Fibroblast of villous mesenchyme (primary cell): ENCODE measurements at places on chromosomes 16 and 17. TPM values are rescaled to one million over a fixed set of nuclear protein-coding genes. Genes with fewer than 3 reads are reported as not detected.

DNA sequence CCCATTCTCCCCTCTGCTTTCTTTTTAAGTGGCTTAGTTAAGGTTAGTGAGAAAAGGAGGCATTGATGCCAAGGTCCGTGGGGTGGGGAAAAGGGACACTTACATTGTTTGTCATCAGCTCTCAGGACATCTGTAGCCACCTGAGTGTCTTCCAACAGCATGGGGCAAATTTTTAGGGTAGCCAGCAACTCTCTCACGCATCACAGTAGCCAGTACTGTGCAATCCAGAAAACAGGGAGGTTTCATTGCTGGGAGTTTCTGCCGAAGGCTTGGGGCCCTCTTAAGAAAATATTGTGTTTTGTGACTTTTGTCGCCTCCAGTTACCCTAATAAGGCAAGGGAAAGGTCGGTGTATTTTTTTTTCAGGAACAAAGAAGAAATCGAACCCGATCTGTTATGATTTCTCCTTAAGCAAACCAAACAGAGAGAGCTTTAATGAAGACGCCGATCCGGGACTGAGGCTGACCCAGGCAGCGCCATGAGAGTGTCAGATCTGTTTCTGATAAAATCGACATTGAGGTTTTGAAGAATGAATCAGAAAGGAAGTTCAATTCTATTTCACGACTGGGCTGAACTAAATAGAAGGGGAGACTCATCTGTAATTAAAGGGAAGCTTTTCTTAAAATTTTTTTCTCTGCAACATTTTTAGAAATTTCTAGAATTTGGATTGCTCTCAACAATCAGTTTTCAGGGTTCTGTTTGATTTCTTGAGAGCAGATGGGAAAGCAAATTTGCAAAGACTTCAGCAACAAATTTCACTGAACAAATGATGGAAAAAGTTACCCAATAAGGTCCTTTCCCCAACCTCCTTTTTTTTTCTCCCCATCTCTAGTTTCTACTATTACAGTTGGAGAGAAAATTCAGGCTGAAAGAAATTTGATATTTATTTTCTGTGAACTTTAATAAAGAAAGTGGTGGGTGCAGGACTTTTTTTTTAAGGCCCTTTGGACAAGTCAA, 144.7 kb upstream of the IRX3 start:
- DNase-seq = peak; percentile 38

- no peak for DNase-seq
These were observed 52.7 kb upstream of the NOG start for GRCh38 chr17:56540836-56541235.

DNA sequence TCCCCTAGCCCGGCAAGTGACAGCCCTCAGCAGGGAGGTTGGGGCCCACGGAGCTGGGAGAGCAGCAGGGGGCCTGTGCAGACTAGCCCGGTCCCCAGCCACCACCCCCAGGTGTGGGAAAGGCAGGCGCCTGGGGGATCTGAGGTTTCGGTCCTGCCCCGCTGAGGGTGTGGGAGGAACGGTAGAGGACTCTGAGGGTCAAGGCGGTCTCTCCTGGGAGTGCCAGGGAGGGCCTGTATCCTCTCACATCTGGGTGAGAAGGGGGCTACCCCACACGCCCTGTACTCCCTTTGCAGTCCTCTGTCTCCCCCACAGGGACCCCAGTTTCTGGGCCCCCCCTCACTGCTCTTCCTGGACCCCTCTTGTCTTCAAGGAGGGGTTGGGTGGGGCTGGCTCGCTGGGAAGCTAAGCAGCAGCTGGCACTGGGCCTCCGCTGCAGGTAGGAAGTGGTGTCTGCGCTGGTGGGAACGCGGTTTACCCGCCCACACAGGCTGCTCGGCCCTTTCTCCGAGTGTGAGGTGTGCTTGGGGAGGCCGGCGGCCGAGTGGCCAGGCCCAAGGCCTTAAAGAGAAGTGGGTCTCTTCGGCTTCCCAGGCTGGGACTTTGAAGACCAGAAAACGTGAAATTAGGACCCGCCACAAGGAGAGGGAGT, 15.4 kb downstream of the CD7 start:
- no peak for DNase-seq

- DNase-seq = no peak
These were observed 111.0 kb upstream of the TNRC6C start for GRCh38 chr17:77847221-77848085.

DNA sequence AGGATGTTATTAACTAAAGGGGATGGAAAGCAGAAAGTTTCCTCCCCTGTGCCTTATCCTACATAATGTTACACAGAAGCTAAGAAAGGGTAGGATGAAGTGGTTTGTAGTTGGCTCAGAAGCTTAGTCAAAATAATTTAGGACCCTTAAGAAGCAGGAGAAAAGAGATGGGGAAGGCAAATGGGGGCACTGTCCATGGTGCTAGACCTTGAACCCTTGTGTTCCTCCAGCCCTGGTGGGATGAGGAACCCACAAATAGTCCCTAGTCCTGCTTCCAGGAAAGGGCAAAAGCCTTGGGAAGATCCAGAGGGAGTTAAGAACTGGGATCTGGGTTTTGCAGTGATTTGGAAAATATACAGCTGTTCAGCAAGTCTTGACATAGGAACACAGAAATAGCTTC, 54.5 kb downstream of the SLC5A11 start:
- DNase-seq = no peak

DNA sequence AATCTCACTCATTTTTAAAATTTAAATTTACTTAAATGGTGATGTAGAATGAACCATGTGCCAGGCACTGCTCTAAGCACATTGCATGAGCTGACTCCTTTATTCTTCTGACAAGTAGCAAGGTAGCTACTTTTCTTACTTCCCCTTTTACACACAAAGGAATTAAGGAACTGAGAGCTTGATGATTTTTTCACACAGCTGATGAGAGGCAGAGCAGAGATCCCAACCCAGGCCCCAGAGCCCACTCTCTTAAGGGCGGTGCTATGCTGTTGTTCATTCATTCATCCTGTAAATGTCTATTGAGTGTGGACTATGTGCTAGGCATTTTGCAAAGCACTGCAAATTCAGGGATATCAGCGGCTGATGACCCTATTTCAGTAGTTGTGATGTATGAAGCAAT, 17.9 kb downstream of the SEC14L5 start:
- DNase-seq = no peak

- DNase-seq = no peak
These were observed 71.5 kb upstream of the DNAJA2 start for GRCh38 chr16:47045023-47045422.

DNA sequence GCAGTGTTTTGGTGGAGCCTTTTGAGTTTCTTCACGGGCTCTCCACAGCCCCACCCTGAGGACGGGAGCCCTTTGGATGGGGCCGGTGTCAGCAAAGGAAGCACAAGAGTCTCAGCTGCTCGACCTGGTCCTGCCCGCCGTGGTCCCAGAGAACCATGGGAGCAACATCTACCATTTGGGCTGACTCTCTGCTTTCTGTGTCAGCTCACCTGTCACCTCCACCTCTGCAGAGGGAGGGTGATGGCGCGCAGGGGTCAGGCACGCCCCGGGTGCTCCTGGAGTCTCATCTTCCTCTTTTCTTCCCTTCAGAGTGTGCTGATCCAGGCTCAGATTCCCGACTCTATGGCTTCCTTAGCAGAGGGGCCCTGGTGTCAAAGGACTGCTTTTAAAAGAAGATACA, 171.7 kb downstream of the LAT start:
- no peak for DNase-seq

GRCh38 chr16:70713824-70714223, 28.0 kb upstream of the MTSS2 start:
- DNase-seq = no peak

GRCh38 chr16:14180481-14180944, 109.4 kb downstream of the MRTFB start:
- DNase-seq = no peak

DNA sequence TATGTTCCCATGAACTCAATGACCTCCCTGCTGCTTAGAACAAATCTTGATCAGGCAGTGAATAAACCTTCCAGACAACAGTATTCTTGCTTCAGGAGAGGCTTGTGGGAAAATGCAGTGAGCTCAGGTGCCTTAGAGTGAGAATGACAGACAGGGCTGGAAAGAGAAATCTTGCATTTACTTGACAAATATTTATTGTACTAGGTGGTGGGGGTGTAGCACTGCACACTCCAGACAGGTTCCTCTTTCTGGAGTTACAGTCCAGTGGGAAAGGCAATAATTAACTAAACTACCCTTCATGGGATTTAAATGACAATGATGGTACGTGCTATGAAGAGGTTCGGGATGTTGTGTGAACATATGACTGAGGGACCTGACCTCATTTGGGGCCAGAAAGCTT, 182.9 kb downstream of the SHISA9 start:
- DNase-seq = no peak

- DNase-seq = no peak
These were observed 4.2 kb downstream of the GIT1 start for GRCh38 chr17:29585080-29585751.

- DNase-seq = peak; percentile 79
These were observed 612 bp downstream of the PSMD12 start for GRCh38 chr17:67365738-67366192.

DNA sequence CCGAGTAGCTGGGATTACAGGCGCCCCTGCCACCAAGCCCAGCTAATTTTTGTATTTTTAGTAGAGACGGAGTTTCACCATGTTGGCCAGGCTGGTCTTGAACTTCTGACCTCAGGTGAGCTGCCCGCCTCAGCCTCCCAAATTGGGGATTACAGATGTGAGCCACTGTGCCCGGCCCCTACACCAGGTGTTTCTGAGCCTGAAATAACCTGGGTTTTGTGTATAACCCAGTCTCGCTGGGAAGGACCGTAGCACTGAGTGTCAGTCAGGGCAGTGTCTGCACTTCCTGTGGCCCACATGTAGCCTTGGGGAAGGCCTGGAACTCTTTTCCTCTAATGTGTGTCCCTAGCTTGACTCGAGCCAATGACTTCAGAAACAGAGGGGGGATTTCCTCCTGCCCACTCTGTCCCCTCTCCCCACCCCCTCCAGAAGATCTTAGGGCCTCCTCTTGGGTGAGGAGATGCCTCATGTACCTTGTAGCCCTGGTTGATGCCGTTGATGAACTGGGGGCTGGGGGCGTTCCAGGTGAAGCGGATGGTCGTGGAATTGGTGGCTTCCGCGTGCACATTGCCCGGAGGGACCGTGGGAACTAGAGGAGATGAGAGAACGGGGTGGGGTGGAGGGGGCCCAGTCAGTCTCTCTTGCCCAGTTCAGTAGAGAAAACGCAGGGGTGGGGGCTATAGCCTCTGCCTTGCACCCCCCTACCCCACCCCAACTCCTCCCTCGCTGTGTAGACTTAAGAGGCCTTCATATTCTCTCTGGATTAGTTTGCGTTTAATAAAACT, 102.6 kb upstream of the CDC42EP4 start:
- DNase-seq = no peak

- DNase-seq = no peak
These were observed 9.9 kb downstream of the PCTP start for GRCh38 chr17:55760643-55761355.

- DNase-seq = no peak
These were observed 22.7 kb downstream of the LCMT1 start for GRCh38 chr16:25134166-25134700.

- DNase-seq = no peak
These were observed 59.2 kb downstream of the SRL start for GRCh38 chr16:4182581-4183236.

- DNase-seq = no peak
These were observed 36.4 kb upstream of the CCDC182 start for GRCh38 chr17:57781386-57782061.

DNA sequence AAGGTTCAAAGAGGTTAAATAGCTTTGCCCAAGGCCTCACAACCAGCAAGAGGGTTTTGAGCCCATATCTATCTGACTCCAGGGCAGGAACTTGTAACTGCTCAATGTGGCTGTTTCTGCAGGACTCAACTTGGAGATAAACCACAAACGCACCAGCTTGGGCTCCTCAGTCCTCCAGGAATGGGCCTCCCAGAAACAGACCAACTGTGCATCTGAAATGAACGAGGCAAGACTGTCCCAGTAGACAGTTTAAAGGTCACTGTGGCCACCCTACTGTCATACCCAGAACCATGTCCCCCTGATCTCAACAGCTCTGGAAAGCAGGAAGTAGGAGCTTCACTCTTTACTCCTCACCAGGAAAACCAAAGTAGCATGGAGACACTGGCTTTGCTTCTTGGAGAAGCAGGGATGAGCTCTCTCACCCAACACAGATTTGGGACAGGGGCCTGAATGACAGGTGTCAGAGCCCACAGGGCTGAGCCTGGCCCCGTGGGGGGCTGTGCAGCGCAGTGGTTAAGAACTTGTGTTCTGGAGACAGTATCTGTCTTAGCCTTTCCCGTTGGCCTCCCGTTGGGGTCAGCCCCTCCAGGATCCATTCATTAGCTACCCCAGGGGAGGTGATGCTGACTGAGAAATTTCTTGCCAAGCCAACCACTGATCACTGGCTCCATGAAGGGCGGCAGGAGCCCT, 2.3 kb upstream of the CALB2 start:
- DNase-seq = no peak

GRCh38 chr17:48543107-48543853, 1.6 kb downstream of the HOXB2 start:
- DNase-seq = peak; percentile 65

GRCh38 chr16:85125570-85126393, 13.5 kb upstream of the CIBAR2 start:
- DNase-seq = no peak

- no peak for DNase-seq
These were observed 402.2 kb upstream of the SALL1 start for GRCh38 chr16:51553314-51553713.

- DNase-seq = peak; percentile 50
These were observed 7.7 kb downstream of the CBX4 start for GRCh38 chr17:79831265-79832217.

DNA sequence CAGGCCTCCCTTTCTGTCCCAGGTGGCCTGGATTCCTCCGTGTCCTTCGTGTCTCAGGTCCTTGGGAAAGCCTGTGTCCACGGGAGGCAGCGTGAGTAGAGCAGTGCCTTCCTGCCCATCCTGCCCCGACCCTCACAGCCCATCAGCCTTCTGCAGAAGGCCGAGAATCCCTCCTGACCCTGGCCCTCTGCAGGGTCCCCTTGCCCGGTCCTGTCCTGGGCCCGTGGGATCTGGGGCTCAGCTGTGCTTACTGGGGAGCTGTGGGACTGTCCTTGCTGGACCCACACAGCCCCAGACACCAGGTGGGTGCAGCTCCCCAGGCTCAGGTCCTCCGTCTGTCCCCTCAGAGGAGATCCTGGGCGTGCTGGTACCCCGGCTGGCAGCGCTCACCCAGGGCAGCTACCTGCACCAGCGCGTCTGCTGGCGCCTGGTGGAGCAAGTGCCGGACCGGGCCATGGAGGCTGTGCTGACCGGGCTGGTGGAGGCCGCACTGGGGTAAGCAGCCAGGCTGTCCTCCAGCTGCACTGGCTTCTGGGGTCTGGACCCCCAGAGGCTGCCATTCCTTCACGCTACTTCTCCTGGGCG, 3.9 kb downstream of the TELO2 start:
- DNase-seq = no peak

GRCh38 chr17:17001874-17002520, 30.1 kb upstream of the TNFRSF13B start:
- DNase-seq = peak; percentile 64

GRCh38 chr17:28477928-28478327, 4.5 kb downstream of the SLC13A2 start:
- DNase-seq = no peak

WFDC1 gene
- 8.2 and 10.0 TPM in 2 replicates for total RNA-seq

KRTAP4-9 gene
- total RNA-seq = not detected in 2 replicates

AHSP gene
- total RNA-seq = not detected in 2 replicates

TLCD1 gene
- 6.1 and 8.2 TPM in 2 replicates for total RNA-seq

PKD1 gene
- 139 and 191 TPM in 2 replicates for total RNA-seq

TMEM92 gene
- total RNA-seq = under 0.01 TPM in 1 of 2 replicates, not detected in the other

AANAT gene
- not detected in 2 replicates for total RNA-seq

KRTAP4-6 gene
- total RNA-seq = not detected in 2 replicates
